ENCODE measurements at places on chromosomes 13 and 19.

DNA sequence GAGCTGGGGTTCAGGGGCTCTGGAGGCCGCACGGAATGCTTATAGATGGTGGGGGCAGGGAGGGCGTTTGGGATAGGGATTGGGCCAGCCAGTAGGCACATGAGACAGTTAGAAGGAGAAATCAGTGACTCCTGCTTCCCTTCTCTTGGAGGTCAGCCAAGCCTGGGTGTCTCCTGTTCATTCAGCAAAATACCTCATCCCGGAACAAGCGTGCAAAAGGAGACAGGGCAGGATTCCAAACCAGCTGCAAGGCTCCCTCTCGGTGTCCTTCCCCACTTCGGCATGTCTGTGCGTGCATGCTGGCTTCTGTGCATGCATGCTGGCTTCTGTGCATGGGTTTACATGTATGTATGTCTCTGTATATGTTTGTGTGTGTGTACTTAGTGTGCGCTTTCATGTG is 37.3 kb upstream of the PEPD start:
- DNase-seq: no peak

- DNase-seq: no peak
Observed at GRCh38 chr19:34288381-34288780, 34.0 kb downstream of the GARRE1 start.

GRCh38 chr19:2645826-2646225 is 56.7 kb downstream of the GNG7 start:
- DNase-seq: no peak

DNA sequence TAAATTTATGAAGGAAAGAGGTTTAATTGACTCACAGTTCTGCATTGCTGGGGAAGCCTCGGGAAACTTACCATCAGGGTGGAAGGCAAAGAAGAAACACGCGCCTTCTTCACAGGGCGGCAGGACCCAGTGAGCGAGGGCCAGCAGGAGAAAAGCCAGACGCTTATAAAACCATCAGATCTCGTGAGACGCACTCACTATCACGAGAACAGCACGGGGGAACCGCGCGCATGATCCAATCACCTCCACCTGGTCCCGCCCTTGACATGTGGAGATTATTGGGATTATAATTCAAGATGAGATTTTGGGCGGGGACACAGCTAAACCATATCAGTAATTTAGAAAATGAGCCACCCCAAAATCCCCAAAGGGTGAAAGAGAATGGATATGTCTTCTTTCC is 187.1 kb downstream of the RAP2A start:
- no peak for DNase-seq

DNA sequence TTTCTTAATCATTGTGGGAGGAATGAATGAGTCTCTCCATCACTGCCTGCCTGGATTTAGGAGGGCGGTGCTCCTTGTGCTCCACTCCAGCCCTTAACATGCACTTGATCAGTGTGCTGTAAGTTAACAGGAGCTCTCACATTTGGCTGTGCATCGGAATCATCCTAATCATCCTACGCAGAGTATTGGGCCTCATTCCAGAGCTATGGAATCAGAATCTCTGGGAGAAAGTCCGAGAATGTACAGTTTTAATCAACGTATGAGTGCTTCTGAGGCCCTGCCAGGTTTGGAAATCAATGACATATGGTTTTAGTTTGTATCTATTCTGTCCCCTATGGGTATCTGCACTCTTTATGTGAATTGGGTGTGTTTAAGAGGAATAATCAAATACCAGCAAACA is 34.9 kb upstream of the DCLK1 start:
- no peak for DNase-seq

GRCh38 chr13:109939180-109939579 is 152.8 kb upstream of the IRS2 start:
- DNase-seq: no peak

GRCh38 chr13:50132904-50133357 is 117.7 kb downstream of the KCNRG start:
- DNase-seq: no peak

DNA sequence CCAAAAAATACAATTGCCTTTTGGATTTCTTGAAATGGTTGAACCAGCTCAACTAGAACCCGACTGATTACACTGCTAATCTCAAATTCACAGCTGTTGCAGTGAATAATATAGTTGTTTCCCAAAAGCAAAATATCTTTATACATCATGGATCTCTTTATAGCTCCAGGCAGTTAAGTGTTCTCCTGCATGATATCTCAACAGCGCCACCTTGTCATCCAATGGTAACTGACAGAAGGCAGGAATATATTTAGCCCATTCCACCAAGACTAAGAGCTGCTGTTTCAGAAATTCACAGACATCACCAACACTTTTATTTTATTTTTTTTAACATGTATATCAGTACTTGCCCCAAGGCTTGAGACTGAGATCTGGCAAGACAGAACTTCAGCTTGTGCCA is 1141.0 kb upstream of the PRR20A start:
- DNase-seq: no peak

GRCh38 chr13:62093984-62094780 is 678.5 kb upstream of the PCDH20 start:
- no peak for DNase-seq

- no peak for DNase-seq
Observed at GRCh38 chr13:43698009-43698408, 88.8 kb downstream of the ENOX1 start.
